ENCODE measurements at places on chromosomes 6 and 20.
A peak's percentile ranks its signal among the peaks of the same experiment; 100 is the strongest.

DNA sequence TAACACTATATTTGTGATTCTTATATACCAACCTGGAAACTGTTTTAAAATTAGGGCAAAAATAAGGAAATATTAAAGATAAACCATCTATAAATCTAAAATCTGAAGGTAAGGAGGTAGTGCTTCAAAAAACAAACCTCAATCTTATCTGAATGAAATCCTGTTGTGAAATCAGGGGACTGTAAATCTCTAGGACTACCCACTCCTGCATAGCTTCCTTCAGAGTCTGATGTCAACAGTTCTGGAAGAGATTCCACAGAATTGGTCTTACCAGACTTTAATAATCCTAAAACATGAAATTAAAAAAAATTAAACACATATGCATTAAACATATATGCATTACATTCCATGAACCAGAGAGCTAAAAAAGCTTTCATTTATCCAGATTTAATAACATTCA lies 51.4 kb downstream of the IBTK start:
- DNase-seq = no peak

- no peak for DNase-seq
Measured at GRCh38 chr6:44044154-44044539, 83.1 kb downstream of the MRPL14 start.

- DNase-seq = no peak
Measured at GRCh38 chr20:58436868-58437645, 48.0 kb downstream of the VAPB start.

- no peak for DNase-seq
Measured at GRCh38 chr20:38935285-38935684, 9.1 kb downstream of the FAM83D start.

DNA sequence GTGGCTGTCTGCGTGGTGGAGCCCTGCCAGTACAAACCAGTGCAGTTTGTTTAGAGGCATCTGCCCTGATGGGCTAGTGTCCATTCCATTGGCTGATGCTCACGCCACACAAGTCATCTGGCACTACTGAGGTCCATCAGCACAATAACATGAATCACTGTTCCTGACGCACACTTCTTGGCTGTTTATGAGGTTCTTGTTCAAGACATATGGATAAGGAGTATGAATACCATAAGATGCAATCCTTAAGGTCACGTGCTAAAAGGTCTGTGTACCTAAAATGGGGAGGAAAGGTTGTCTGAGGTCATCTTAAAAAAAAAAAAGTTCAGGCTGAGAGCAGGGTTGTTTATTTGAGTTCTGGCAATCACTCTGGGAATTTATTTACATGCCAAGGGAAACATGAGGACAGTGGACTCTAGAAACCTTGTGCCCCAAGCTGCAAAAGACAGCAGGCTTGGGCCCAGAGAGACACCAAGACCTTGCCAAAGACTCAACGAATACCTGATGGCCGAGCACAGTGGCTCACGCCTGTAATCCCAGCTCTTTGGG lies 54.1 kb upstream of the SHLD1 start:
- peak; percentile 1 for DNase-seq

DNA sequence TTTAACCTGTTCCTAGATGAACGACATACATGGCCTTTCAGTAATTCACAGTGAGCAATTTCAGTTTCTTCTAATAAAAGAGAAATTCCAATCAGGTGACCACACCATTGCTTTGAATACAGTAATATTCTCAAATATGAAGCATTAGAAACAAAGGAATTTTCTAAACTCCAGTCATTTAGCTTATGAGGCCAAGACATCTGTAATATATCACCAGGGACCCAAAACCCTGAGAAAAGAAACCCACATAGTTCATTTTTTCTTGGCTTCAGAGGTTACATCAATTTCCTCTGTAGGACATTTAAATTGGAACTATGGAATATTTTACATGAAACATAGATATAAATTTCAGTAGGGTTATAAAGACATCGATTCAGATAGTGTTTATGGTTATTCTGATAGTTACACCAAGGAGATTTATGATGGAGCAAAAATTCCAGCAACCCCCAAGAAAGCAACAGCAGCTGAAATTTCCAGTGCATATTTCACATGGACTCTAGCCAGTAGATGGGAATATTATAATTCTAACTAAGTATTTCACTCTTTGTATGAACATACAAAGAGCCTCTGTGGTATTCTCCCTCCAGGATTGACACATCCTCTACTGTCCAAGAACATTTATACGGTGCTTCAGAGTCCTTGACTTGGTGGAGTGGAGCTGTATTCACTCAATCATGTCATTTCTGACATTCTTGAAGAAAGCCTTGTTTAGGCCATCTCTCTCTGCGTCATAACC lies 82.9 kb downstream of the ADGRG6 start:
- DNase-seq = no peak

GRCh38 chr6:112939563-112939962 lies 592.4 kb downstream of the RFPL4B start:
- DNase-seq = no peak

GRCh38 chr6:167441715-167442206 lies 116.9 kb downstream of the TTLL2 start:
- no peak for DNase-seq

GRCh38 chr6:166903027-166903426 lies 53.3 kb downstream of the RNASET2 start:
- no peak for DNase-seq

- DNase-seq = no peak
Measured at GRCh38 chr20:15643713-15644112, 929.5 kb downstream of the KIF16B start.

GRCh38 chr6:36674942-36675341 lies 3.6 kb upstream of the CDKN1A start:
- no peak for DNase-seq

DNA sequence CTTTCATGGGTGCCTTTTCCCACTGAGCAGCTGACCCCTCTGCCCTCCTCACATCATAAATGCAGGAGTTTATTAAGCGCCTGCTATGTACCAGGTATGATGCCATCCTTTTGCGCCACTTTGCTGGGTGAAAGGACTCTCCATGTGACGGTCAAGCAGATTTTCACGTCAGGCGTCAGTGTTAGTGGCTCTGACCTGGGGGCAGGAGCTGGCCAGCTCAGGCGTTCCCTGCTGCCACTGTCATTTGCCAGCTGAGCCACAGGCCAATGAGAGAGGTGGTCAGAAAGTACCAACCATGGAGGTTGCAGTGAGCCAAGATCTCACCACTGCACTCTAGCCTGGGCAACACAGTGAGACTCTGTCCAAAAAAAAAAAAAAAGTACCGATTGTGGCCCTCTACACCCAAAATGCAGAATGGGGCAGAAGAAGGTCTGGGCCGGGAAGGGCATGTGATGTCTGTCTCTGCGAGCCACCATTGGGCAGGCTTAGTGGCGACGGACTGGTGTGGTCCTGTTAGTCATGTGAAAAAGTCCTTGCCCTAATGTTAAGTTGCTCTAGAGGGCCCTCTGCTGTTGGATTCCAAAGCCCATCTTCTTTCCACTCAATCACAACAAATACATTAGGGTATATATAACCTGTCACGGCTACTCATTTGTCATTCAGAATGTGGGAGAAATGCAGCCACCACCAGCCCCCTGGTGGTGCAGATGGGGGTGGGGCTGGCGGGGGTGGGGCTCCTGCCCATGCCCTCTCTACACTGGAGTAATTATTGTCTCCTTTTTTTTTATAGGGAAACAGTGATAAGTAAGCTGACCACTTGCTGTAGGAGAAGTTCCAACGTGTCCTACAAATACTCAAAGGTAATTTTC lies 18.4 kb upstream of the SLC22A1 start:
- DNase-seq = no peak

- DNase-seq = no peak
Measured at GRCh38 chr6:136624347-136624746, 74.1 kb upstream of the MAP7 start.

GRCh38 chr20:50719328-50719727 lies 12.1 kb upstream of the PARD6B start:
- no peak for DNase-seq

GRCh38 chr6:135852746-135853145 lies 1.2 kb downstream of the PDE7B start:
- no peak for DNase-seq

GRCh38 chr20:45867819-45868176 lies 10.4 kb downstream of the ZSWIM3 start:
- DNase-seq = peak; percentile 53

DNA sequence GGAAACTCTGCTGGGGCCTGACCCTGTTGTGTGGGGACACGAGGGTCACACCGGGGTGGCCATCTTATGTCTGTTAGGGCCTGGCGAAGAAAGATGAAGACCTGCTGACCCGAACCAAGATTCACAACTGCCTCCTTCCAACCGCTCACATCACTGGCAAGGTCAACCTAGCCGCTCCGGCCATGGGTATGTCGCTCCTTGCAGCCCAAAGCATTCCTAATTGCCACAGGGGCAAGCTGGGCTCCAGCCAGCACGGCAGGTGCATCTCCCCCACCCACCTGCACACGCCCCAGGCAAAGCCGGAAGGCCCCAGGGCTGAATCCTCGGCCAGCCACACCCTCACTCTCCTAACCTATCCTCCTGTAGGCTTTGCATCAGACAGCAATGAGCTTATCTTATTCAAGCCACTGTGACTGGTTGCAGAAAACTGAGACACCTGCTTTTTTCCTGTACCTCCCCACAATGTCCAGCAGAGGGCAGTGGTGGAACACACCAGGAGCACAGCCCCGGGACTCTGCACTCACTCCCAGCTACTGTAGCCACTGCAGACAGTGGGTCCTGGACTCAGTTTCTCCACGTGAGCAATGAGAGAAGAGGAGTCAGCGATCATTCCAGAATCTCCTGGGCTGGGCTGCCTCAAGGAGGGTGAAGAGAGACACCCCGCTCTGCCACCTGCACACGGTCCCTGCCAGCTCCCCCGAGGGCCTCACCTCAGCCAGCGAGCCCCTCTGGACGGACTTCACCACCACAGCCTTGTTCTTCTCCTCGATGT lies 170.2 kb downstream of the PREX1 start:
- DNase-seq = no peak

DNA sequence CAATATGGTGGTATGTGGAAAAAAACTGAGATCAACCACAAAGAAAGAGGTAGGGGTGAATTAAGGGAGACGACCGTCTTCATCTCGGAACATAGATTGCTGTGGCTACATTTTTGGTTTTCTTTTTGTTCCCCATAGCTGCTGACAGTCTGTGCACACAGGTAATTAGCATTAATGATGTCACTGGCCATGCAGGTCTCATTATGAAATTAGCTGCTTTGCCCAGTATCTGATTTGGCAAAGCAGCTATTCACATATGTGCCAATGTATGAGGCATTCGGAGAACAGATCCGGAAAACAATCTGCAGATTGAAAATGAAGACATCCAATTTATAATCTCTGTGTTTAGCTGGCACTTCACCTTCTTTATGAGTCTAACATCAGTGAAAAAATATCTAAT lies 13.1 kb downstream of the NOX3 start:
- no peak for DNase-seq

DNA sequence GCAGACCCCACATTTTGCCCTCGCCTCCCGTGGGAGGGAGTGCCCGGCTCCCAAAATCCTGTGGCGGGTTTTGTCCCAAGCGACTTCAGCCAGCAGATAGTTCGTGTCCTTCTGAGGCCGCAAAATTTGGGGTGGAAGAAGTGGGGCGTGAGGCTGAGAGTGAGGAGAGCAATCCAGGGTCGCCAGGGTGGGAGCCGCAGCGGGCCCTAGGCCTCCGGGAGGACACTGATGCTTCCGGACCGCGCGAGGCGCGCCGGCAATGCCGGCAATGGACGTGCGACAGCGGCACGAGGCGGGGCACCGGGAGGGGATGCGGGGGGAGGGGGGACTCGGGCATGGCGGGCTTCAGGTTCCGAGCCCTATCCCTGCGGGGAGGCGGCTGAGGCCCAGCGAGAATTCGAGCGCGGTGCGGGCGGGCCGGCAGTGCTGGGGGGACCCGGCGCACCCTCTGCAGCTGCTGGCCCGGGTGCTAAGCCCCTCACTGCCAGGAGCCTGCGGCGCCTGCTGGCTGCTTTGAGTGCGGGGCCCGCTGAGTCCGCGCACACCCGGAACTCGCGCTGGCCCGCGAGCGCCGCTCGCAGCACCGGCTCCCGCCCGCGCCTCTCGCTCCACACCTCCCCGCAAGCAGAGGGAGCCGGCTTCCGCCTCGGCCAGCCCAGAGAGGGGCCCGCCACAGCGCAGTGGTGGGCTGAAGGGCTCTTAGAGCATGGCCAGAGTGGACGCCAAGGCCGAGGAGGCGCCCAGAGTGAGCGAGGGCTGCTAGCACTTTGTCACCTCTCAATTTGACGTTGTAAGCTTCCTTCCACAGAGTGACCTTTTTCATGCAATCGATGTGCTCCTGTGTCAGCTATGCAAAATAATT lies 143.8 kb downstream of the LPA start:
- DNase-seq = peak; percentile 4

DNA sequence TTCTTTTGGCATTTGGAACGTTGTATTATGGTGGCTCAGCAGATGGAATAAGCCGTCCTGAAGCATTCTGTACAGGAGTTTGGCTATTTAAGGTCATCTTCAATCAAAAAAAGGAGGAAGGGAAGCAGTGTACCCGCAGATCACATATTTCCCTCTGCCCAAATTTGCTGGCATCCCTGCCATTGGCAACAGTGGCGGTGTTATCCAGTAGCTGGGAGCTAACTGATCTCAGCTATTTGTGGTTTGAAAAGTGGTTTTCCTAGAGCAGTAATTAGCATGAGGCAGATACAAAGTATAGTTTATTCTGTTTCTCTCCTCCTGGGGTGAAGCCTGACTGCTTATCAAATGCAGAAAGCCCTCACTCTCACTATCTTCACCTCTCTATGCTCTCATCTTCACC lies 576.8 kb downstream of the QKI start:
- DNase-seq = no peak

DNA sequence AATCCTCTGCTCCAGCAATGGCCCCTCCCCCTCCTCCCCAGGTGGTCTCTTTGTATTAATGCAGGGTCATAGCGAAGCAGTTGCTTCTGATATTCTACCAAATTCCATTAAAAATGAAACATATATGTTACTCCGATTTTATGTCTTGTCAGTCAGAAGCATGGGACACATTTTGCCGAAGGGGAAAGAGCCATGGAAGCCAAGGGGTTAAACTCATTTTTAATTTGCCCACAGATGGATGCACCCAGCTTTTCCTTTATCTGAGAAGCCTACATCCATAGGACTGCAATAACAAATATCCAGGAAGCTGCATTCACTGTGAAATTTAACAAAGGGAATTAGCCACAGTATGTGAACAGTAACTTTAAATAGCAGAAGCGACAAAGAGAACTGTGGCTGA lies 688.2 kb downstream of the QKI start:
- no peak for DNase-seq

DNA sequence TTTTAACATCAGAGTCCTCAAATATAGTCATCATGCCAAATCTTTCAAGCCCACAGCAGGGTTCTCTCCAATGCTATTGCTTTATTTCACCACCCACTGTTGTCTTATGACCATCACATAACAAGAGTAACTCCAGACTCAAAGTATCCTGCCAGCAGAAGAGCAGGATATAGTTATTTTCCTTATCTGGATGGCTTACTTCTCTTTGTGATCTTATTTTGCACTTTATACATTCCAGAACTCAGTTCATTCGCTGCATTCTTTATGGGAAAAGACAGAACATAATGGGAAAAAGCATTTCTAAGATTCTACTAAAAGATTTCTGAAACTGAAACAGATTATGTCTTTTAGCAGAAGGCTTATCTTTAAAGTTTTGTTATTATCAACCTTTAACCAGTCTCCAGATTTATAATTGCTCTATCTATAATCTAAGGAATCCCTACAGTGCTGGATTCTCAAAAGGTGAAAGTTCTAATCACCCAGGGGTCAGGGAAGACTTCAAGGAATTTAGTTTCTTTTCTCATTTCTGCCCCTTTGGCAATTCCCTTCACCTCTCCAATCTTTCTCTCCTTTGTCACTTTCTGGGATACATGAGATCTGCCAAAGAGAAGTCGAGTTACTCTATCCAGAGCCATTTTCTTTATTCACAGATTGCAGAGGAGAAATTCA lies 190.4 kb downstream of the TPBG start:
- DNase-seq = no peak

- DNase-seq = peak; percentile 44
Measured at GRCh38 chr6:56652994-56653393, 10.3 kb upstream of the DST start.
